ENCODE measurements at places on chromosomes 12 and 14.

DNA sequence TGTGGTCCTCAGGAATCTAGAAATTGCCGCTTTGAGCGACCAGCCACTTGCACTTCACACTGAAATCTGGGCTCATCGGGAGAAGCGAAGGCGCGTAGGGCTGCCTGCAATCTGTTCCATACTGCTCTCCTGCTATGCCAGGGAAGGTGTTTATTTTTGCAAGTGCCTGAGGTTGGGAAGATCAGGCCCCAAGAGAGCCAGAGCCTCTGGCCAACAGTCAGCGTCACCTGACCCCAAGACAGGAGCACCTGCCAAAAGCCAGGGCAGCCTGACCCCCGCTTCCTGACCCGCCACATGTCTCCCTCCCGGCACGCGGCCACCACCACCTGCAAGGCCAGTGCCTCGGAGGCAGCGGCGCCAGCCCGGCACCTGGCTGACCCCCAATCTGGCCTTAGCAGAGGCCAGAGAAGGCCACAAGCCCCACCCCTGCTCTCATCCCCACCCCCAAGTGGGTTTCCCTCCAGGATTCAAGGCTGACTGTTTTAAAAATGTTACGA lies 94.4 kb downstream of the CHGA start:
- DNase-seq = no peak

- no peak for DNase-seq
Measured at GRCh38 chr14:55713486-55713885, 133.5 kb downstream of the KTN1 start.

GRCh38 chr12:21613931-21614330 lies 9.3 kb upstream of the GYS2 start:
- no peak for DNase-seq

DNA sequence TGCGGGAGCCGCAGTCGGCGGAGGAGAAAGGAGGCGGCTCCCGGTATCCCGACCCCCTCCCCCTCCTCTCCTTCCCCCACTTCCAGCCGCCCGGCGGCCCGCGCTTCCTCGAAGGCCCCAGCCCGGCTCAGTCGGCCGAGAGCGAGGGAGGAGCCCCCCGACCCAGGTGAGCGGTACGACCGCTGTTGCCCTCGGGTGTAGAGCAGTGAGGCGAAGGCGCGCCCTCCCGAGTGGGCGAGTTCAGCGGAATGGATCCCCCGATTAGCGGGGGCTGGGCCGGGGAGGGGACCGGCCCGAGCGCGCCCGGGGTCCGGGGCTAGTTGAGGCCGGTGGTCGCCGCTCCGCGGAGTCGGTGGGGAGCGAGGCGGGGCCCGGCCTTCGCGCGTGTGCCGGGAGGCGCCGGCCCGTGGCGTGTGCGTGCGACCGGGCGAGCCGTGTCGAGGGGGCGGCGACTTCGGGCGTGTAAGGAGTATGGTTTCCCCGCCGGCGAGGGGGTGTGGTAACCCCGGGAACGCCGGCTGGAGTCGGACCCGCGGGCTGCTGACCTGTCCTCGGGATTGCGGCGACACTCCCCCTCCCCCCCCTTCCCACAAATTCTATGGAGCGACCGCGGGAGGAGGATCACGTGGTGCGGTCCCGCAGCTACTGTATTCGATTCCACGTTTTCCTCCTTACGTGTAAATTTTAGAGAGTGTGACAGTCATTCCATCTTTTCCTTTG lies 501 bp downstream of the RIMKLB start:
- DNase-seq = peak; percentile 55

GRCh38 chr12:2733493-2734355 lies 61.0 kb upstream of the FKBP4 start:
- no peak for DNase-seq

GRCh38 chr14:29892327-29892726 lies 35.3 kb downstream of the PRKD1 start:
- peak; percentile 18 for DNase-seq

- peak; percentile 96 for DNase-seq
Measured at GRCh38 chr12:32115404-32116104, 8.9 kb downstream of the BICD1 start.

- DNase-seq = no peak
Measured at GRCh38 chr14:72213424-72213823, 281.2 kb downstream of the RGS6 start.

GRCh38 chr14:87745507-87746118 lies 247.4 kb downstream of the GALC start:
- DNase-seq = peak; percentile 64

GRCh38 chr12:120914794-120915193 lies 10.6 kb upstream of the SPPL3 start:
- no peak for DNase-seq

GRCh38 chr14:84107835-84108343 lies 1422.1 kb upstream of the FLRT2 start:
- DNase-seq = no peak

DNA sequence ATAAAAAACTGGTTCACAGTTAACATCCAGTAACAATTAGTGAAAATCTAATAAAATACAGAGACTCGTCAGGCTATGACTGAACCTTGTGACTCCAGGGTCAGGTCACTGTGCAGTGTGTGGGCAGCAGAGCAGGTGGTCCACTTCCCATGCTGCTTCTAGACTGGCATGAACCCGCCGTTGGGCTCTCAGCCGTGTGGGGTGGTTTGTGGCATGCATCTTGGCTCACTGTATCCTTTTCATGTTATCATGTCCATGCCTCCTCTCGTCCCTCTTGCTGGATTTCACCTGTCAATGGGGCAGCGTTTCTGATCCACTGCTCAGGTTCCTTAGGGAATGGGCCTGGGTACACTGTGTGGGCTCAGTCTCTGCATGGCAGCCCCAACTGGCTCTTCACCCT lies 57.3 kb downstream of the EP400 start:
- no peak for DNase-seq

DNA sequence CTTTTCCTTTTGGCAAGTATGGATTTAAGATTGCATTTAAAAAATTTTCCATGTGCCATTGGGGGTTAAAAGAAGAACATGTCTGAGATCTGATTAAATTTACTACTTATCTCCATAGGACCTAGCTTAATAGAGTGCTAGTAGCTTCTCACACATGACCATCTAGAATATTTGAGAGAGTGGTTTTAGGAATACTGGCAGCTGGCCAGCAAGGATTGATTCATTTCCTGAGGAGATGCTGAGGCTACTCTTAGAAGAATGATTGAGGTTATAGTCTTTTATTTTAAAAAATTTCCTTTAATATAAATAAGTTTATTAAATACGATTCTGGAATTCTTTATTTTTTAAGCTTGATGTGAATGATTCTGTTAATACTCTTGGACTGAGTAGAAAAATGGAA lies 56.2 kb downstream of the MIPOL1 start:
- peak; percentile 20 for DNase-seq

DNA sequence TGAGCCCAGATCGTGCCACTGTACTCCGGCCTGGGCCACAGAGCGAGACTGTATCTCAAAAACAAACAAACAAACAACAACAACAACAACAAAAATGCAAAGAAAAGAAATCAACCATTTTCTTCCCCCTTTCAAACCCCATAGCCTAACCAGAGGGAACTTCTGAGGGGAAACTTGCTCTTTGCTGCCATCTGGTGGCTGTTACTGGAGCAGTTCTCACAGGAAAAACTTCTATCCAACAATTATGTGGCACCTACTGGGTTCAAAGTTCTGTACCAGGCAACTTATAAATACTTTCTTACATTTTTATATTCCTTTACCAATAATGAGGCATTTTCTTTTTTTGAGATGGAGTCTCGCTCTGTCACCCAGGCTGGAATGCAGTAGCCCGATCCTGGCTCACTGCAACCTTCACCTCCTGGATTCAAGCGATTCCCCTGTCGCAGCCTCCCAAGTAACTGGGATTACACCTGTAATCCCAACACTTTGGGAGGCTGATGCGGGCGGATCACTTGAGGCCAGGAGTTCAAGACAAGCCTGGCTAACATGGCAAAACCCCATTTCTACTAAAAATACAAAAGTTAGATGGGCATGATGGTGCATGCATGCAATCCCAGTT lies 50.9 kb upstream of the BICDL1 start:
- DNase-seq = peak; percentile 84

DNA sequence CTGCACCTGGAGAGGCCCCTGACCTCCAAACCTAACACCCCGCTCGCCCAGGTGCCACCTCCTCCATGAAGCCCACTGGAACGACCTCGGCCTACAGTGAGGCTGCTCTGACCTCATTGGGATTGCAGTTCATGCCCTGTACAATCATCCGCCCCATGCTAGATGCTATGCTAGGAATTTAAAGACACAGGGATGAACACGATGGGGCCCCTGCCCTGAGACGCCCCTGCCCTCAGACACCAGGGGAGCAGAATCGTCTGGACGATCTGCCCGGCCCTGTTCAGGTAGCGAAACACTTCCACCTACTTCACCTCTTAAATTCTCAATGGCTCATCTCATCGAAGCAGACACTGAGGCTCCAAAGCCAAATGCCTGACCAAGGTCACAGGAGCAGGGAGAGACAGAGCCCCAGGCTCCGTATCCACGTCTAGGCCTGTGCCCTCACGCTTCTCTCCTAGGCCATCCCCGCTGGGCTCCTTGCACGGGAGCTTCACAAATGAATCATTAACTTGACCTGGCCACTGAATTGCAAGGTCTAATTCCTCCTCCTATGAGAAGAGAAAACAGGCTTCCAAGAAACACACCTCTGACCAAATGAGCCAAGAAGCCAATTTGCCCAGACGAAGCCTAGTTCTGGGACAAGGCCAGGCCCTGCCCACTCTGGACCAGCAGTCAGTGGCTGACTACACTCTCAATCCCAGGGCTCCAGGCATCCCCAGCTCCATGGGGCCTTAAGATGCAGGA lies 35.2 kb downstream of the SCARB1 start:
- DNase-seq = peak; percentile 50

- no peak for DNase-seq
Measured at GRCh38 chr12:12796171-12796570, 10.7 kb downstream of the APOLD1 start.

- DNase-seq = no peak
Measured at GRCh38 chr12:24679126-24679525, 269.8 kb downstream of the BCAT1 start.

GRCh38 chr12:12845794-12846243 lies 32.7 kb downstream of the DDX47 start:
- DNase-seq = no peak

GRCh38 chr14:58598804-58599525 lies 38.8 kb upstream of the DACT1 start:
- no peak for DNase-seq

GRCh38 chr12:96766232-96766631 lies 140.8 kb upstream of the NEDD1 start:
- peak; percentile 8 for DNase-seq

- DNase-seq = no peak
Measured at GRCh38 chr12:44875417-44875953, 630 bp downstream of the NELL2 start.

- peak; percentile 15 for DNase-seq
Measured at GRCh38 chr14:99792551-99793212, 531 bp upstream of the EML1 start.

GRCh38 chr14:72818998-72819397 lies 74.9 kb downstream of the DPF3 start:
- DNase-seq = no peak

GRCh38 chr14:60350366-60350720 lies 101.3 kb downstream of the PPM1A start:
- no peak for DNase-seq

GRCh38 chr14:91985521-91986255 lies 38.2 kb upstream of the FBLN5 start:
- DNase-seq = no peak

DNA sequence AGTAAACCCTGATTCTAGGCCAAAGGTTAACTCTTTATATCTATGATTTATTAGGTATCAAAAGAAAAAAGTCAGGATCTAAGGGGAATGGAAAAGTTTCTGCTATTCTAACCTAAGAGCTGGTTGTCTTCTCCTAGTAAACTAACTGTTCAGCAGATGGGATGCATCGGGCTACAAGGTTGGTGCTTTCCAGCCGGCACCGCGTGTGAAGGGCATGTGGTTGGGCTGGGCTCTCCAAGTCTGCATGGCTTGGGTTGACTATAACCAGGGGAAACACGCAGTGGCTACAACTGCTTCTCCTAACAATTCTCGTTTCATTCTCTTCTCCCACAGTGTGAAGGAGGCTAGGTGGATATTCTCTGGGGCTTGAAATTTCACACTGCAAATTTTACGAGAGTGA lies 354.5 kb downstream of the APAF1 start:
- DNase-seq = peak; percentile 6

DNA sequence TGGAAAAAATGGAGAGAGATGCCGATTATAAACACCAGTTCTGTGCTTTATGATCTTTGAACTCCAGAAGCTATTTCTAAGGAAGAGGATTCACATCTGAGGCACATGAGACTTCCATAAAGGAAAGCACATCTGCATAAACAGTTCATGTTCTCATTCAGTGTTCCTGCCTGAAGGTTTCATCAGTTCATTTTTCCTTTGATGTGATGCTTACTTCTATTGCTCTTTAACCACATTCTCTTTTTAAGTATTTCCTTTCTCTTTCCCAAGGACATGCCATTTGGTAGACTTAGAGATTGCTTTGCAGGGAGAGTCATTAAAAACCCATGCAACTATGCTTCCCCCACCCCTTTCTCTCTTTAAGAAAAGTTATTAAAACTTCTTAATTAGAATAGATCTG lies 387.0 kb upstream of the FLRT2 start:
- DNase-seq = no peak

GRCh38 chr14:81454572-81455218 lies 54.6 kb upstream of the STON2 start:
- DNase-seq = no peak

GRCh38 chr14:77032844-77033621 lies 4.5 kb upstream of the IRF2BPL start:
- DNase-seq = peak; percentile 92

- DNase-seq = no peak
Measured at GRCh38 chr14:43765474-43765873, 741.6 kb downstream of the FSCB start.

- DNase-seq = no peak
Measured at GRCh38 chr14:100658181-100658886, 68.4 kb upstream of the DLK1 start.

DNA sequence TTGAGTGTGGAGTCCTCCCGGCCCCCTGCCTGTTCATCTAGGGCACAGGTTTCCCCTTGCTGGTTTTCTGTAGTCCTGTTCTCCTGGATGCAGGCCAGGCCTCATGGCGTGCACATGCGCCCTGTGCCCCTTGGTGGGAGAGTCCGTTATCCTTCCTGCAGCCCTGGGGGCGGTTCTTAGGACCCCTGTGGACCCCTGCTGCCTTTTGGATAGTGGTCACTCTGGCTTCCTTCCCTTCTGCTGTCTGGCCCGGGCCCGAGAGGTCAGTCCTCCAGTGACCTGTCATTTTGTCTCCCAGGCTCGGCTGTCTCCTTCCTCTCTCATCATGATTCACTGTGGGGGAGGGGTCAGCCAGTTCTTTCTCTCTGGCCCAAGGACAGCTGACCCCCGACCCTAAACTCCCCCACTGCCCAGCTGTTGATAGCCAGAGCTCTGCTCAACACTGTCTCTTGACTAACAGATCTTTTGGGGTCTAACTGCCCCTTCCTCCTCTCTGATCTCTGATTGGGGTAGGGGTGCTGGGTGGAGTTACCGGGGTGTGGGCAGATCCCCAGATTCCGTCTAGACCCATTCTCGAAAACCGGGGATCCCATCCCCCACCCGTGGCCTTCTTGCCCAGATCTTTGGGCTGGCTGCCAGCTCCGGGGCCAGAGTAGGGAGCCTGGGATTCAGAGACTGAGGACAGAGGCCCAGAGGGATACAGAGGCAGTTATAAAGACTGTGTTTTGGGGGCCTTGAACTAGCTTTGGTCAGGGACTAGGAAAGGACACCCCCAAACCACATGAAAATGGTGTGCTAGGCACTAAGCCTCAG lies 7.0 kb downstream of the CCND2 start:
- no peak for DNase-seq

GRCh38 chr14:61231810-61232209 lies 49.3 kb downstream of the TMEM30B start:
- no peak for DNase-seq

- no peak for DNase-seq
Measured at GRCh38 chr12:56385873-56386272, 23.2 kb upstream of the APOF start.
